Central memory CD4-positive, alpha-beta T cell (primary cell): ENCODE measurements at places on chromosomes 4 and X.

DNA sequence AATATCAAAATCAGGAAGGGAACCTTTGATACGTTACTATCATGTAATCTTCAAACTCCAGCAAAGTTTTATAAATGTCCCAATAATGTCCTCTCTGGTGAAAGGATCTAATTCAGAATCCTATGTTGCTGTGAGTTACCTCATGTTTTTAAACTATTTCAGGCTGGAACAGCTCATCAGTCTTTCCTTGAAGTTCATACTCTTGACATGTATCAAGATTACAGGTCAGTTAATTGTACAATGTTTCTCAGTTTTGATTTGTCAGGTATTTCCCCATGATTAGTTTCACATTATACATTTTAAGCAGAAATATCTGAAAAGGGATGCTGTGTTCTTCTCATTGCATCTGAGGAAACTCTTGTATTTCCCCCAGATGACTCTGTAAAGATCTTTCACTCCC is 136.5 kb upstream of the HS3ST1 start:
- no peak for DNase-seq

DNA sequence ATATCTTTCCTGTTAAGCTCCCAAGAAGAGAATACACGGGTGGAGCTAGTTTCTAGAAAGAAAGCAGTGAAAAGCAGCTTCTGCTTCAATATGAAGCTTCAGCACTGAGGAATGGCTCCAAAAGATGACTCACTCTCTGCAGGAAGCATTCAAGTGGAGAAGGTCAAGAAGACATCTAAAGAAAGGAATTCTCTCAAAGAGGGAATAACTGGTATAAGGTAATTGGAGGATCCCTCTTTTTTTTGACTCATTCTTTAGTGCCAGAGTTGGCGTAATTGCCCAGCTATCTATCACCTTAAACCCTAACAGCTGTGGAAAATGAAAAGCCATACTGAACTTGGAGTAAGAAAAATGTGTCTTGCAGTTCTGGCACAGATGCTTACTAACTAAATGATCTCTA is 3.5 kb downstream of the EDA2R start:
- no peak for DNase-seq

GRCh38 chr4:98473046-98473445 is 185.4 kb downstream of the TSPAN5 start:
- no peak for DNase-seq

DNA sequence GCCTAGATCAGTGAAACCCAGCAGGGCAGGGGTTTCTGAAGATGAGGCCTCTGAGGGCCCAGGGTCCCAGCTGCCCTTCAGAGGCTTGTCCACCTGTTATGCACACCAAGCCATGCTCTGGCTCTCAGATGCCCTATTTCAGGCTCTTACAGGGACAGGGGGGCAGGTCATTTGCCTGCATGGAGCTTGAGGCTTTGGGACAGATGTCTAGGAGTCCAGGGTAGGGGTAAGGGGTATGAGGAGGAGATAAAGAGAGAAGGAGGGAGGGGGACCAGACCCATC is 4.7 kb upstream of the EFNB1 start:
- no peak for DNase-seq

GRCh38 chr4:188433741-188434315 is 294.6 kb downstream of the TRIML1 start:
- DNase-seq: no peak

GRCh38 chrX:15146515-15146914 is 123.4 kb downstream of the ASB9 start:
- DNase-seq: no peak

DNA sequence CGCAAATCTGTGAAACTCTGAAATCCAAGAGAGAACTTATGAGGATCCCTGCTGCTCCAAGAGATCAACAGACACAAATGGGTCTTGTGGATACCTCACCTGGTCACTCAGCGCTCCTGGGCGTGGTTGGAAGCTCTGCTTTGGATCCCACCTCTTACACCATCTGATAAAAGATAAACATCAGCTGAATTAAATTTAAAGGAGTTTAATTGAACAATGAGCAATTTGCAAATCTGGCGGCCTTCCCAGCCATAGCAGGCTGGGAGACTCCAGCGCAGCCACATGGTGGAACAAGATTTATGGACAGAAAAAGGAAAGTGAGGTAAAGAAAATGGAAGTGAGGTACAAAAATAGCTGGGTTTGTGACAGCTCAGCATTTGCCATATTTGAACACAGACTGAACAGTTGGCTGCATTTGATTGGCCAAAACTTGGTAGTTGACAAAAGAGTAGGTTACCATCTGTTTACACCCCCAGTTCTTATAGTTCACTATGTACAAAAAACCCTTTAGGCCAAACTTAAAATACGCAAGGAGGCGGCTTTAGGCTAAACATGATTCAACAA is 437.3 kb upstream of the NDST3 start:
- DNase-seq: no peak

- peak; percentile 53 for DNase-seq
Measured at GRCh38 chrX:40108959-40109287, 11.2 kb upstream of the BCOR start.
